ENCODE measurements at places on chromosomes 7 and 10.
A peak's percentile ranks its signal among the peaks of the same experiment; 100 is the strongest.

DNA sequence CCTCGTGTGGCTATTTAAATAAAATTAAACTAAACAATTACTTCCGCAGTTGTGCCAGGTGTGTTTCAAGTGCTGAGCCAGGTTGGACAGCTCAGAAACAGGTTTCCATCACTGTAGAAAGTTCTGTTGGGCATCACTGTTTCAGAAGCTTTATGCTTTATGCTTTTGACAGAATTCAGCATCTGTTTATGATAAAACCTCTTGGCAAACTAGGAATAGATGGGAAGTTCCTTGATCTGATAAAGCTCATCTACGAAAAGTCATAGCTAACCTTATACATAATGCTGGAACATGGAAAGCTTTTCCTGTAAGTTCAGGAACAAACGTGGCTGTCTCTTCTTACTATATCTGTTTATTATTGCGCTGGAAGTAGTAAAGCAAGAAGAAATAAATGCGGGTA, 143.4 kb downstream of the DOCK1 start:
- no peak for DNase-seq

DNA sequence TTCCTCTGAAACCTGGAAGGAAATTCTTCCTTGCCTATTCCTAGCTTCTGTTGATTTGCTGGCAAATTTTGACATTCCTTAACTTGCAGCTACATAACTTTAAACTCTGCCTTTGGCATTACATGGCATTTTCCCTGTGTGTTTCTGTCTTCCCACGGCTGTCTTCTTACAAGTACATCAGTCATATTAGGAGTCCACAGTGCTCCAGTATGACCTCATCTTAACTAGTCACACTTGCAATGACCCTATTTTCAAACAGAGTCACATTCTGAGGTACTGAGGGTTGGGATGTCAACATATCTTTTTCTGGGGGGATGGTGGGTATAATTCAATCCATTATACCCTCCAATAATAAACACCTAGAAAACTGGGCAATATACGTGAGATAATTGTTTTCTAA, 37.4 kb upstream of the EPHB6 start:
- no peak for DNase-seq

GRCh38 chr10:25036381-25036780, 20.0 kb downstream of the THNSL1 start:
- DNase-seq: no peak

DNA sequence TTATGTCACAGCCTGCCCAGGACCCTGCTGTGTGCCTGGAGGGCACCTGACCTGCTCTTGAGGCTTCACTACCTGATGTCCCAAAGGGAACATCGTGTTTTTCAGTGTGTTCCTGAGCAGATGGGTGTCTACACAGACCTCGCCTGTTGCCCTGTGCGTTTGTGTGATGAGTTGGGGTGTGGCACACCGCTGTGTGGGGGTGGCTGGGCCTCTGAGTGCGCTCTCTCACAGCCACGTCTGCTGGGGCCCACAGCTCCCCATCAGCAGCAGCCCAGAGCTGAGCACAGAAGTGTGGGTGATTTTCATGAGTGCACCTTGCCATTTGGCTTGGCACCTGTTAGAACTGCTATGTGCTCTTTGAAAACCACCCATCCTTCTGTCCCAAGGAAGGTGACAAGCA, 121.5 kb downstream of the NKX6-2 start:
- no peak for DNase-seq

DNA sequence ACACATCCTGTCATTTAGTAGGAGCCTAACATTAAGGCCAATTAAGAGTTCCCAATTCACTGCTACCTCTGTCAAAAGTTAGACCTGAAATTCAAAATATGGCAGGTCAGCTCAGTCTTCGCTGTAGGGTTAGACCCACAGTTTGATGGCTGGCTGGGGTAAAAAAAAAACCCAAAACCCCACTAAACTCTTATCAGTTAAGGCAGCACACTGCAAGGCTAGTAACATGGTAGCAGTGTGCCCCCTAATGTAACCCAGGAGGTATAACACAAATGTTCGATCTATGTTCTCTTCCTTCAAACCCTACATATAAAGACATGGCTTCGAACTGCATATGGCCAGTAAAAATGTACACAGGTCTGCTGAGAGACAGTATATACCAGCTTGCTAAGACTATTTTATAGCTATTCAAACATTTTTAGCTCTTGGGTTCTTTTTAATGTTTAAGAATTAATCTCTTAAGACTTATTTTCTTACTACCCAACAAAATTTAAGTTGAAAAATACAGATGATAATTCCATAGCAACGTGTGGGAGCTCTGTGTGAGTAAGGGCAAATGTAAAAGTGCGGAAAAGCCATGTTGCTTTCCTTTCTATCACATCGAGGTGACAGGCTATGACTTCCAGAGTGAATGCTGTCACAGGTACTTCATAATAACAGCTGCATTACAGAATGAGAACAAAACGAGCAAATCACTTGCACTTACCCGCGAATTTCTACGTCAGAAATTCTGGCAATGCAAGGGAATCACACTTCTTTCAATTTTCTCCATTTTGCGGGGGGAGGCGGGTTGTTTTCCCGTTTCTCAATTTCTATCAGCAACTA, 168.4 kb upstream of the IMMP2L start:
- no peak for DNase-seq

DNA sequence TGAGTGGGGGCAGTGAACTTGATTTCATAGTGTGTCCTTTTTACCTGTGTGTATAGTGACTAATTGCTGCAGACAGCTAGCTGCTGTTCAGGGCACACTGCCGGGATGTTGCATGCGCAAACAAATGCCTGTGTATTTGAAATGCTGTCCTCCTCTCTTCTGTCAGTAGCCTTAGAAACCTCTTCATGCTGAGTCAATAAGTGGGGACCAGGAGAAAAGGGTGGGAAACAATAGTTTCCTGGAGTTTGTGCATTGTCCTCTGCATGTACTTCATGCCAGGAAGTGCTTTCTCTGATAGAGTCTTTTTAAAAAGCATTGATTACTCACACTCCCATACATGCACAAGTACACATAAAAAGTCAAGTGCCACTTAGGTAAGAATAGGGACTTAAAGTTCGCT, 1183.7 kb upstream of the CELF2 start:
- DNase-seq: no peak

GRCh38 chr7:30323006-30323355, 38.6 kb downstream of the ZNRF2 start:
- no peak for DNase-seq

DNA sequence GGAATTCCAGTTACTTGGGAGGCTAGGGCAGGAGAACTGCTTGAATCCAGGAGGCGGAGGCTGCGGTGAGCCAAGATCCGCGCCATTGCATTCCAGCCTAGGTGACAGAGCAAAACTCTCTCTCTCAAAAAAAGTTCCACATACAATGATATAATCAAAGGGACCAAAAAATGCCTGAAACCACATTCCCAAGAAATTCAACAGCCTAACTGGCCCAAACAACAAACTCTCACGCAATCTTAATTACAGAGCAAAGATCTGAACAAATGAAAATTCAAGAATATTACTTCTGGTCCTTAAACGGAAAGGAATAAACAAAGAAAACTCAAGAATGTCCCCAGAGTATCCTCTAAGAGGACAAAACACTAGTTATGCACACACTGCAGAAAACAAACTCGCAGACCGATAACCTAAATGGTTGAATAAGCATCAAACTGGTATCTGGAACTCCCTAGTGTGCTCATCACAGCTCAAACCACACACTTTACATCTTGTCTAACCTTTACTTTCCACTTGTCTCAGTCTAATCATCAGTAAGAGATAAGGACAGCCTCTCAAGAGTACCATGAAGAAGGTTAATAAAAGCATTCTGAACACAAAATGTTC, 3.7 kb downstream of the OGA start:
- DNase-seq: peak; percentile 64

- no peak for DNase-seq
Measured at GRCh38 chr10:77068969-77069368, 568.6 kb downstream of the KCNMA1 start.

- no peak for DNase-seq
Measured at GRCh38 chr7:1045069-1046063, 1.0 kb downstream of the GPR146 start.

DNA sequence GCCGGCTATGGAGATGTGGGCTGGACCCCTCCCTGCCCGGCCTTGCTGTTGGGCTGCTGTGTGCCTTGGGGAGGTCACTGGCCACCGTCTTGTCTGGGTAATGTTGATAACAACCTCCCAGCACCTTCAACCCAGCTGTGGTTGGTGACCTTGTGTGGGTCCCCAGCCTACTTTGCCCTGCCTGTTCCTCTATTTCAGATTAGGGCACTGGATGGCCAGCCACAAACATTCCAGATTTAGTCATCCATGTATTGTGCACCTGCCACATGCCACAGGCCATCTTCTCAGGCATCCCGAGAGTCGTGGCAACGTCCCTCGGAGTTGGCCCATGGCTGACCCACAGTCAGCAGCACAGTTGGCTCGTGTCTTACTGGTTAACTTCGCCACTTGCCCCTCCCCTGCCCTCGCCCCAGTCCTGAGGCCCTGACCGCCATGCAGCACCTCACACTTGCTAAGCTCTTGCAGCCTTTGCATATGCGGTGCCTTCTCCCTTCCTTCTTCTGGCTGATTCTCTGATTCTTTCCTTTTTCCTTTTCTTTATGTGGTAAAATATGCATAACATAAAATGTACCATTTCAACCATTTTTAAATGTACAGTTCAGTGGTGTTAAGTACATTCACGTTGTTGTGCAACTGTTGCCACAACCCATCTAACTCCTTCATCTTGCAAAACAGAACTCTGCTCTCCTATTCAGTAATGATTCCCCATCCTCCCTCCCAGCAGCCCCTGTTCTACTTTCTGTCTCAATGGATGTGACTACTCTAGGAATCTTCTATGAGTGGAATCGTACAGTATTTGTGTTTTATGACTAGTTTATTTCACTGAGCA, 60.6 kb downstream of the PRF1 start:
- no peak for DNase-seq

- DNase-seq: no peak
Measured at GRCh38 chr7:6402741-6403140, 45.0 kb downstream of the DAGLB start.

GRCh38 chr7:92456236-92456635, 9.0 kb downstream of the GATAD1 start:
- no peak for DNase-seq

DNA sequence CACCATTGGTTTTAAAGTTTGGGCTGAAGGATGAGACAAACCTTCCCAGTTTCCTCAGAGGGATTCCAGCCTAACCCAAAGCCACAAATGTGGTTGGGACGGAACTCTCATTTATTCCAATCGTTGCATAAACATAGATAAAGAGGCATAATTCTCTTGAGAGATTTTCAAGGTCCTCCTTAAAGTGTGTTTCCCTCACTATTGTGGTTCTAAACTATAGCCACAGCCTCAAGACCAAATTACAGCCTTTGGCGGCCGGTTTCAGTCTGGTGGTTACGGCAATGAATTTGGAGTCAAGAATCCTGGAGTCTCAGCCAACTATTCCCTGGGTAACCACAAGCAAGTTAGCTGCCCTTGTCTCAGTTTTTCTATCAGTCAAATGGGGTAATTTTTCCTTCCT, 42.6 kb downstream of the SEM1 start:
- DNase-seq: no peak

- DNase-seq: no peak
Measured at GRCh38 chr10:15313843-15314242, 57.2 kb downstream of the FAM171A1 start.

GRCh38 chr7:134520130-134520529, 7.2 kb upstream of the AKR1B10 start:
- no peak for DNase-seq

DNA sequence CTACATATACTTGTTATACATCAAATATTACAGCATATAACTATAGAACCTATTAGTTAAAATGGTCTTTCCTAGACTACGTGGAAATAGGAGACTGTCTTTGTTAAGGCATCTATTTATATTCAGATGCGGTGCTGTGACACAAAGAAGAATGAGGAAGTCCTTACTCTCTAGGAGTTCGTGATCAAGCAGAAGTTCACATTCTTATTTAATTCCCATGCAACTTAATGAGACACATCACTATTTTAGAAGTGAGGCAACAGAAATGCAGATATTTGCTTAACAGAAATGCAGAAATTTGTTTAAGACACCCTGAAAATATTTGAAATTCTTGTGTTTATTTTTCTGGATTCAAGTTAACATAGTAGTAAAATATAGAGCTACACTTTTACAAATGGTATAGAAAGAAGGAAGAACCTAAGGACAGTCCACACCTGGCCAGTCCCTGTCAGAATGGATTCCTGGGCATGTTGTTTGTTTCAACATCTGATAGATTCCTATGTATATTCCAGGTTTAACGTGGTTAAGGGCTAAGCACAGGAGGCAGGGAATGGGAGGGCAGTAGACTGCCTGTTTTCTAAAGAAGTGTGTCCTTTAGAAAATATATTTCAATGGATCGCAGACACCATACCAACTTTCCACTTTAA, 70.6 kb upstream of the NXPH1 start:
- DNase-seq: no peak

GRCh38 chr7:20064181-20064970, 152.8 kb downstream of the MACC1 start:
- no peak for DNase-seq

- DNase-seq: no peak
Measured at GRCh38 chr7:78191475-78192079, 393.0 kb downstream of the PHTF2 start.

DNA sequence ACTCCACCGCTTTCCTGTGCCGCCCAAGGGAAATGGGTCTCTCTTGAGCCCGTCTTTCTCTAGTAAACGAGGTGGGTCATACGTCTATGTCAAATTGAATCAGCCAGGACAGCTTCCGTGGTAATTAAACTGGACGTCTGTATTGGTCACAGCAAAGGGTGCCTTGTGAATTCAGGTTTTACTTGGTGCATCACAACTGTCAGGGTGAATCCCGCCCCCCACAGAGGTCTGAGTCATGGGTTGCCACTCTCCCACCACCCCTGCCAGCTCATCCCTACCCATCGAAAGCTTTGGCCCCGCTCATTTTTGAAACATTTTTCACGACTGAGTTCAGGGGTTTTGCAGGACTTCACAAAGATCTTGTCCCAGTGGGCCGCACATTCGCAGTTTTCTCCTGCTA, 8.0 kb upstream of the SP8 start:
- DNase-seq: no peak

DNA sequence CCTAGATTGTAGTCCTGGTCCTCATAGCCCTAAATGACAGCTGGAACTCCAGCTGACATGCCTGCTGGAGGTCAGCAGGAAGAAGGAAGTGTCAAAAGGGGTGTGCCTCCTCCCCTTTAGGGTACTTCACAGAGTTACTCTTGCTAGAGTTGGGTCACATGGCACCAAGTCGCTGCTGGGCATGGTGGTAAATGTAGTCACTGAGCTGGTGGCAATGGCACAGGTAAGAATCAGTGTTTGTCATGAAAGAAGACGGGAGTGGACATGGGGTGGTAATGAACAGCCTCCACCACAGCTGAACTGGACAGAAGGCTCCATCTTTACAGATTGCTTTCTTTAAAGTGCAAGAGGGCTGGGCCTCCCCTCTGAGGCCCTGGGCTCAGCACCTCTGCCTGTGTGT, 122.3 kb downstream of the ACTR3B start:
- DNase-seq: no peak

DNA sequence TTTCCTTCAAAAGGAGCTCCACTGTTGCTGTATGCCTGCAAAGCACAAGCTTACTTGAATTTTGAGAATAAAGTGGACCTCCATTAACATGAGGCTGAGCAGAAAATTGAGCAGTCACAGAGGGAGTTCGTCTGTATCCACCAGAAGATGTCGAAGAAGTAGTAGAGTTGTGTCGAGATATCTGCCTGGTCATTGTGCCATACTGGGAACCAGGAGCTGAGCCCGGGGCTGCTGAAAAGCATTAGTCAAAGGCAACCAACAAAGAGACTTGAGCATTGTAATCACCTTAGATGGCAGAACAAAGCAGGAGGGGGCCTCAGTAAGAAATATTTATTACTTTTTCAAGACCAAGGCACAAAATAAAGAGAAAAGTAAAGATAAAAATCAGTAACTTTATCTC, 61.5 kb downstream of the PDSS1 start:
- no peak for DNase-seq
